Endothelial cell of umbilical vein (primary cell): ENCODE measurements at places on chromosomes 7 and 10. TPM values are rescaled to one million over a fixed set of nuclear protein-coding genes. Genes with fewer than 3 reads are reported as not detected.
A peak's percentile ranks its signal among the peaks of the same experiment; 100 is the strongest.

The RASSF4 gene
- 4.6 and 7.6 TPM in 2 replicates for total RNA-seq

DNA sequence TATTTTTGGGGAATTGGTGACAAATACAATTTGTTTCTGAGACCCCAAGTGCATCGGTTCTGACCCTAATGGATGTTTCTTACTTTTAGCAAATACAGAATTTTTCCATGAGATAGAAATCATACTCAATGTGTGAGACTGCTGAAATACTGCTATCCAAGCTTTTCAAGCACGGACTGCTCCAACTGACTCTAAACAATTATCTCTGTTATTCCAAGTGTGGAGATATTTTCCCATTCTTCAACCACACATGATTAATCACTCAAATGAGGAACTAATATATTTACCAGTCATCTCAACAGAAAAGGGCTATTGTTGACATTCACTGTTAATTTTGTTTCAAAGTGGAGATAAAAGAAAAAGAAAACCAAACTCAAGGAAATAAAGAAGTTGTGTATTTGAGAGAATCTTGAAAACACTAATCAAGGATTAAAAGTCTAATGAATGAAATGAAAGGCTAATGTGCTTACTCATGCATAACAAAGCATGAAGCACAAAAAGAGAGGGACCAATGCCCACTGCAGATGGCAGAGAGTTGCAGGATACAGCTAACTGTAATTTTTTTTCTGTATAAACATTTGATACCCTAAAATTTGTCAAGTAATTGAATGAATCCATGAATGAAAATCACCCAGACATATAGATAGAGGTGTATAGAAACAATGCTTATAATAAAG lies 423.6 kb downstream of the DGKB start:
- no peak for DNase-seq

- no peak for DNase-seq
These were observed 22.0 kb upstream of the SRRM3 start for GRCh38 chr7:76179686-76180085.

- no peak for DNase-seq
These were observed at the start of gene PILRB for GRCh38 chr7:100358027-100358856. Gene PILRB, plus strand, starts transcription at chr7:100358117. Its CDS starts 186 bp downstream, at chr7:100358303.

DNA sequence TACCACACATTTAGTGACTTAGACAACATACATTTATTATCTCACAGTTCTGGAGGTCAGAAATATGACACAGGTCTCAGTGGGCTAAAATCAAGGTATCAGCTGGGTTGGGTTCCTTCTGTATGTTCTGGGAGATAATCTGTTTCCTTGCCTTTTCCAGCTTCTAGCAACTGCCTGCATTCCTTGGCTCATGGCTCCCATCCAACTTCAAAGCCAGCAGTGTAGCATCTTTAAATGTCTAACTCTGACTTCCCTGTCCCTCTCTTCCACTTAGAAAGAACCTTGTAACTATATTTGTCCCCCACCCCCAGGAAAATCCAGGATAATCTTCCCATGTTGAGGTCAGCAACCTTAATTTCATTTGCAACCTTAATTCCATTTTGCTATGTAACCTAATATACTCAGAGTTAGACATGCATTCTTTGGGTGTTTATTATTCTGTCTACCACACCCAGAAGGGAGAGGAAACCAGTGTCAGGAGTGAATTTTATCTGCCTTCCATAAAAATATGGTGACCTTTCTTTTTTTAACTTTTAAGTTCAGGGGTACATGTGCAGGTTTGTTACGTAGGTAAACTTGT lies 57.3 kb upstream of the SMIM30 start:
- no peak for DNase-seq

GRCh38 chr10:71255808-71256660 lies 43.7 kb downstream of the UNC5B start:
- DNase-seq, result peak; percentile 84

GRCh38 chr7:21300692-21301091 lies 127.2 kb upstream of the SP4 start:
- DNase-seq, result no peak

The MYL10 gene
- total RNA-seq, result not detected in 2 replicates

DNA sequence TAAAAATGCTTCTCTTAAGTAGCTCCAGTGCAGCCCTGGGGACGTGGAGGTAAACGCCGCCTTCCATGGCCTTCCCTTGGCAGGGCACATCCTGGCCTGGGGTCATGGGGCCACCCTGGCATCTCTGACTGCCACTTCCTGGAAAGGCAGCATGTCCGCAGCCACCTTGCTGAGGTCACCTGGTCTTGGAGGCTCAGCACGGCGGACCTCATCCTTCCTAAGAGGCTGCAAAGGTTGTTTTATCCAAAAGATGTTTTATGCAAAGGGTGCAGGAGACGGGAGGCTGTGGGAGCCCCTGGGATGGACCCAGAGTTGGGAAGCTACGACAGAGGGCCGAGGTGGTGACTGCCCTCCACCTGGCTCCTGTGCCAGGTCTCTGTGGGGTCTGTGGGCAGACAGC lies 106.0 kb downstream of the TCERG1L start:
- DNase-seq, result no peak

DNA sequence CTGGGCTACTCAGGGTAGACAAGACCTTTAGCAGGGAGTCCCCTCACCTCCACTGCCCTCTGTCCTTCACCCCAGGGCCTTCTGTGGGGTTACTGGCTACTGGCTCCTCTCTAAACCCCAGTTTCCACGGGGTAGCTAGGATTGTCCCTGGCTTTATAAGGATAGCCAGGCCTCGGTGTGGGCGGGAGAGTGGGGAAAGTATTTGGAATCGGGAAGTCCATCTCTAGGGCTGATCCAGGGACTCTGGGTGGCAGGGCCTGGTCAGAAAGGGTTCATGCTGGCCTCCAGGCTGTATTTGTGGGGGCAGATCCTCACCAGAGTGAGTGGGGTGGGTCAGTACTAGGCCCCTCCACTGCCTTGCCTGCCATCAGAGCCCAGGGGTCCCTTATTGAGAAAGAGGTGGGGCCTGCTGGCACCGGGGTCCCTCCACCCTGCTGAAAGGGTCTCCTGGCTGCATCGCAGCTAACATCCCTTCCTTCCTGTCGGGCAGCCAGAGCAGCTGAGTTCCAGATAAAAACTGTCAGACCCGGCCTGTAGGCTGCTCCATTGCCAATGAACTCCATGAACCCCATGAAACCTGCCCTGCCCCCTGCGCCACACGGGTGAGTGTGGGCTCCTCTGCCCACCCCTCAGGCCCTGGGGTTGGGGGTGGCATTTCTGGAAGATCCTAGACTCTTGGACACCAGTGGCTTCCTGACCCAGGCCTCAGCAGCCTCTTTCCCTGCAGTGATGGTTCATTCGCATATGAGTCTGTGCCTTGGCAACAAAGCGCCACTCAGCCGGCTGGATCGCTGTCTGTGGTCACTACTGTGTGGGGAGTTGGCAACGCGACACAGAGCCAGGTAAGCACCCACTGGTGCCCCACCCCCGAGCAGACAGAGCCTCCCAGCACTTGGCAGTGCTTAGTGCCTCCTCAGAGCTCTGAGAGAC lies 7.3 kb downstream of the ZMIZ2 start:
- DNase-seq, result no peak

DNA sequence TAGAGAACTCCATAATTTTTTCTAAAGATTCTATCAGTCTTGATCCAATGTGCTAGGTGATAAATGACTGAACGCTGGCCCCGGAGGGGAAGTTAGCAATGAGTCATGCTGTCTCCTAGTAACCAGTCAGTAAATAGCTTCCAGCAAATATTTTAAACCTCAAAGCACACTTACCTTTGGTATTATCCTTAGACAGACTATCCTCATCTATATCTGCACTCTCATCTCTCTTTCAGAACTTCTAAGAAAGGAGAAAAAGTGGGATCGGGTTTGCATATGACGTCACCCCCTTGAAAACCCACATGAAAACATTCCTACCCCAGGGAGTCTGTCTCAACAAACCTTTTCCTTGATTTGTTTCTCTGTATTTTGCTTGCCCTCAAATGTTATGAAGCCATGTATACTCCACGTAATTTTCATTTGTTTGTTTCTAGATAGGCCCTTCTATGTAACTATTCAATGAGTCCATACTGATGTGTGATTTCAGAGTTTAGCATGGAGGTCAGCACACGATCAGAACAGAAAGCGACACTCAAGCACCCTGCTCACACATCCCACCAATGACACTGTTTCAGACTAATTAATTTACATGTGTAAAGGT lies 174.9 kb upstream of the NRP1 start:
- peak; percentile 95 for DNase-seq
